Mucosa of descending colon (tissue), 3 donors: ENCODE measurements at places on chromosomes 3 and 15. TPM values are rescaled to one million over a fixed set of nuclear protein-coding genes. Genes with fewer than 3 reads are reported as not detected.

The GCNT3 gene
- total RNA-seq, result 506 TPM

The SCG5 gene
- total RNA-seq, result 4.2 TPM

The REC114 gene
- total RNA-seq, result not detected

The ARL14 gene
- total RNA-seq, result 40.4 TPM

The SCAANT1 gene
- total RNA-seq, result not detected

The LRRC34 gene
- total RNA-seq, result 0.49 TPM

The OR4M2 gene
- not detected for total RNA-seq

The ZDHHC23 gene
- 36.1 TPM for total RNA-seq

The C3orf62 gene
- 4.5 TPM for total RNA-seq

DNA sequence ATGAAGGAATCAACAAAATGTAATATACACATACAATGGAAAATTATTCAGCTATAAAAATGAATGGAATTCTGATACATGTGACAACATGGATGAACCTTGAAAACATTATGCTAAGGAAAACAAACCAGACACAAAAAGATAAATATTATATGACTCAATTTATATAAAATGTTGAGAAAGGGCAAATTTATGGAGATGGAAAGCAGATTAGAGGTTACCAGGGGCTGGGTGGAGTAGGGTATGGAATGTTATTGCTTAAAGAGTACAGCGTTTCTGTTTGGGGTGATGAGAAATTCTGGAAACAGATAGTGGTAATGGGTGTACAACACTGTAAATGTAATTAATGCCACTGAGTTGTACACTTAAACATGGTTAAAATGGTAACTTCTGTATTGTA, 50.9 kb downstream of the EMC4 start:
- no peak for DNase-seq

- no peak for DNase-seq
Observed at GRCh38 chr3:49362561-49362960, 4.4 kb upstream of the GPX1 start.

DNA sequence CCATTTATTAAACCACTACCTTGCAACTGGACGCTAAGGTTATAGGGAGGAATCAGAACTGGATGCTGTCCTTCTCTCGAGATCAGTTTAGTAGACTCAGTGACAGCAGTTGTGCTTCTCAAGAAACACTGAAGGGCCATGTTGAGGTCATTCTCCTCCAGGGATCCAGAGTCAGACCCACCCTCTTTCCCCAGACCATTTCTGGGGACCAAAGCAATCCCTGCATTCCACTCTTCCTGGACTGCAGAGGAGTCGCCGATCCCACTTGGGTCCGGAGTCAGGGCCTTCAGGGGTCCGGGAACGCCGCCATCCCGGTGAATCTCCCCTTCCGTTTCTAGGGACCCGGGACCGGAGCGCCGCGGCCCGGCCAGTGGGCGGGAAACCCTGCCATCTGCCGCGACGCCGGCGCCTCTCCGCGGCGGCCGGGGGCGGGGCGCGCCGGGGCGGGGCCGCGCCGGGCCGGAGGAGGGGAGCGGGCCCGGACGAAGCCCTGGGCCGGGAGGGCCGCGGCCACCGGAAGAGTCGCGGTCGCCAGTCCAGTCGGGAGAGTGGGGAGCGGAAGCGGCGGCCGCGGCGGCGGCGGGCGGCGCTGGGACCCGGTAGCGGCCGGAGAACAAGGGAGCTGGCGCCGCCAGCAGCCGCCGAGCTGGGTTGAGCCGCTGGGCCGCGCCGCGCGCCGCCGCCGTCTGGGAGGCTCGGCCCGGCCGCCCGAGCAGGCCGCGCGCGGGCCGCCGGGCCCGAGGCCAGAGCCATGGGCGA, at the start of gene DVL3:
Gene DVL3 (plus strand): TSS at position 493 of the 759 bp plus-strand sequence. CDS start 259 bp downstream, at position 752.
- peak; percentile 72 for DNase-seq

DNA sequence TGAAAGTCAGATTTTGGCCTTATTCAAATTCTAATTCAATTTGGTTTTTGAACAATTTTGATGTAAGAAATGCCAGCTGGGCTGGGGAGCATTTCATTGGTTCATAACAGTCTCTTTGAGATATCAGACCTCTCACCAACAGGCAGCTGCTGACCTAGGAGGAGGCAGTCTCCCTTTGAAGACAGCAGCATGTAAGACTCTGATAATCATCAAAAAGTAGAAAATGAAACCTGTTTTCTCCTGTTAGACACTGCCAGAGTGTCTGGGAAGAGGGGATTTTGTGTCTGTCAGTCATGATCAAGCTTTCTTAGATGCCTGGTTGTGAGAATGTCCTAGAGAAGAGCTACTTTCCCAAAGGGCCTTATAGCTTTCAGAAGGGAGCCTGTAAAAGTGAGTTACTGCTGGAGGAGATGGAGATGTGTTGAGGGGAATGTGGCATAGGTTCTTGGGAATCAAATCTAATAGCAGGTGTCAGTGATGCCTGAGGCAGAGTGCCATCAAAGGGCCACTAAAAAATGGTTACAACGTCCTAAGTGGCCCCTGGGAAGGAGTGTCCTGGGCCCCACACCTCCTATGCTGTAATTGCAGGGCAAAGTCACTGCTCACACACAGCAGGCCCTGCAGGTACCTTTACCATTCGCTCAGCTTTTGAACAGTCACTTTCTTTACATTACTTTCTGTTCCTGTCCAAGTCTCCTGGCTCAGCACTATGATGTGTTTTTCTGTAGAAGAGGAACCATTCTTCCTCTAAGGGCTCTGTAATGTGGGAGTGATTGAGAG, 43.1 kb downstream of the FSTL1 start:
- no peak for DNase-seq

DNA sequence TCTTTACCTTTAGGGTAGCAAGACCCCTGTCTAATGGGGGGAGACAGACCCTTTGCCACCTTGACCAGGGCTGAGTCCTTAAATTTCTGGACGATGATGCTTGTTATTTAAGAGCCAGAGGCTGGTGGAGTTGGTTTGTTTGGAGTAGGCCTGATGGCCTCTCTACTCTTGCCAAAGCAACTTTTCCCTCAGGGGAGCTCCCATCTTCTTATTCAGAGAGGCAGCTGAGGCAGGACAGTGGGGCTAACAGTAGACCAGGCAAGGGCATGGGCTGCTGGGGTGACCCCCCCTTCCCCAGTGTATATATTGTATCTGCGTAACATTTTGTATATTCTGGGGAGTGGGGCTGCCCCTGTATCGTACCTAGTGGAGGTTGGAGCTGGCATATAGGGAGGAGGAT, 10.3 kb downstream of the RPS17 start:
- DNase-seq, result no peak

- no peak for DNase-seq
Observed at GRCh38 chr15:48017747-48018146, 103.0 kb upstream of the SLC24A5 start.

DNA sequence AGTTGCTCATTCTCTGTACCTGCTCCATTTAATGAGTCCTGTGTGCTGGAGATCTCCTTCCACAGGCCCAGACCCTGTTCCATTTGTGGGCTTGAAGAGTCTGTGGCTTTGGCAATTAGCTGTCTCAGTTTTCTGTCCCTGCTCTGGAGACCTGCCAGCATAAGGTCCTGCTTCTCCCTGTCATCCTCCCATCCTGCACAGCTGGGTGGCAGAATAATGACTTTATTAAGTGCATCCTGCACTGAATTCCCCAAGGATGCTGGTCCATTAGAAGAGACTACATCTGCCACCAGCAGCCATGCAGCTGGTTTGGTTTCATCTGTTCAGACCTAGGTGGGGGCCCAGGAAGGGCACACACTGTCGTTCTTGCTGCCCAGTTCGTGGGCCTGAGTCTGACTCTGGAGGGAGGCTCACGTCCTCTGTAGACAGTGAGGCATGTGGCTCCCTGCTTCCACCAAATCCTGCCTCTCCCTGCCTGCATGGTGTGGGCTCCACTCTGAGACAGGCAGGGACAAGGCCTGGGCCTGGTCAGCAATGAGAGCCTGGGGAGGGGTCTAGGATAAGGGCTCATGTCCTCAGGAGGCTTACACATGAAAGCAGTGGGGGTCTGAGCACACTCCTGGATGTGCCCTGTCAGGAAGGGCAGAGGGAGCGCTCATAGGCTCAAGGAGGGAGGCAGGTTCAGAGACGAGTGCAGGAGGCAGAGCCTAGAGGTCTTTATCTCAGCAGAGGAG, 78.4 kb upstream of the PRR23E start:
- no peak for DNase-seq

DNA sequence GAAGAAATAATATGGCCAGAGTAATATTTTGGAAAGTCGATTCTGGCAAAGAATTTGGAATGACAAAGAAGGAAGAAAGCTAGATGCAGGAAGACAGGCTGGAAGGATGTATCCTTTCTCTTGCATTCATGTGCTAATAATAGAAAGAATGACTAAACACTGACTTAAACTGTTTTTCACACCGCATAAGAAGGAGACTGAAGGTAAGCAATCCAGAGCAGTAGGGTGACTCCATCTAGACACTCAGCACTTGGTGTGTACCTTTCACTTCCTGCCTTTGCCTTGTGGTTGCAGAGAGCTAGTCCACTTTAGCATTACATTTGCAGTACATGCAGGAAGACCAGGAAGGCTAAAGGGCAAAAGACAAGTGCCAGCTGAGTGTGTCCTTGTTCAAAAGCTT, 234.6 kb downstream of the RBMS3 start:
- no peak for DNase-seq

DNA sequence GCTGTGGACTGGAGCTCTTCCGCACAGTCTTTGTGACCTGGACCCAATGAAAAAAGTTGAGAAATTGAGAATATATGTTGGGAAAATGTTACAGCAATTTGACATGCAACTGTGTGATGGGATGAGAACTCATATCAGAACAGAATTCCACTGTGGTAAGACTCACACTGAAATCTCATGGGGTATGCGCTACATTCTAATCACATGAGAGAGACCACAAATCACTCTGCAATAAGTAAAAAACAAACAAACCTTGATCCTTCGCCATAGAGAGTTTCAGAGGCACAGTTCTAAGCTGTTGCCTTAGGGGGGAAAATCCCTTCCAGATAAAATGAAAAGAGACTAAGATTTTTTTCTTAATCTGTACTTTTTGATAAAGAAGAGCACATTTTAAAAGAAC, 37.3 kb downstream of the LMCD1 start:
- DNase-seq, result no peak

GRCh38 chr15:87707566-87708130, 548.9 kb downstream of the NTRK3 start:
- no peak for DNase-seq

DNA sequence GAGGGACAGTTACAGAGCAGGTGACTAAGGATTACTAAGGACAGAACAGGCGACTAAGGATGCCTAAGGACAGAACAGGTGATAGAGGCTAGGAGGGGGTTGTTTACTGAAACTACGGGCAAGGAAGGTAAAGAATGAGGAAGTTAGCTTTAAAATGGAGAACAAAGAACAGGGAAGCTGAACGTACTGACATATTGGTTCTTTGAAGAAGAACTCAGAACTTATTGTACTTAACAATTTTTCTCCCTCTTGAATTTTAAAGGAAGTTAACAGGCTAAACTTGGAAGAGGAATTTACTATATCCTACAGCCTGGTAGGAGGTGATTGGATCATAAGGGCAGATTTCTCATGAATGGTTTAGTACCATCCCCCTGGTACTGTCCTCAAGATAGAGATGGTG, 290.2 kb downstream of the SHQ1 start:
- no peak for DNase-seq

DNA sequence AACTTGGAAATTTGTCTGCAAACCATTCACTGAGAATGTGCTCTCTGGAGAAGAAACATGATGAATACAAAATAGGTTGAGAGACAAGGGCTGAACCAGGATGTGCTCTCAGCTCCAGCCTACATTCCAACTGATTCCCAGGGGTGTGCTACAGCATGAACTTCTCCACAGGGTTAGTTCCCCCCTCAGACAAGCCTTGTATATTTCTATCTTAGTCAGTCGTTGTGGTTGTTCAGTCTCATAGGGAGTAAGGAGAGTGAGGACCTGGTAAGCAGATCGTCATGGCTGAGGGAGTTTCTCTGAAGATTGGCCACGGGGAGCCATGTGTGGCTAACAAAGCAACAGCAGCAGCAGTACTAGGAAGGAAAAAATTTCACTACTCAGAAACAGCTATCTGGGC, 919.7 kb upstream of the CADM2 start:
- no peak for DNase-seq

DNA sequence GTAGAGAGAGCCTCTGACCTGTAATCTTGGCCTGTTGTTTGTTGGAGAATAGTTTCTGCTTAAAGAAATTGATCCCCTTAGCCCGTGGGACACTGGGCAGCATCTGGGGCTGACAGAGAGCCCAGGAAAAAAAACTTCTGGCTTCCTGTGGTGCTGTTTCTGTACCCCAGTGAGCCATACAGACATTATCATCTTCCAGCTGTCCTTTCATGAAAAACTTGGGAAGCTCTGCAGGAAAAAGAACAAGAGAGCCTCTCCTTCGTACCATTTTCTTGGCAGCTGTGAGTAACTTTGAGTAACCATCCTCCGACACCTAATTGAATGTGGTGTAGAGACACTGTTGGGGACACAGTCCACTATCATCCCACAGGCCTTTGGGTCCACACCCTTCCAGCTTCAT, 333.0 kb downstream of the SHQ1 start:
- DNase-seq, result no peak

DNA sequence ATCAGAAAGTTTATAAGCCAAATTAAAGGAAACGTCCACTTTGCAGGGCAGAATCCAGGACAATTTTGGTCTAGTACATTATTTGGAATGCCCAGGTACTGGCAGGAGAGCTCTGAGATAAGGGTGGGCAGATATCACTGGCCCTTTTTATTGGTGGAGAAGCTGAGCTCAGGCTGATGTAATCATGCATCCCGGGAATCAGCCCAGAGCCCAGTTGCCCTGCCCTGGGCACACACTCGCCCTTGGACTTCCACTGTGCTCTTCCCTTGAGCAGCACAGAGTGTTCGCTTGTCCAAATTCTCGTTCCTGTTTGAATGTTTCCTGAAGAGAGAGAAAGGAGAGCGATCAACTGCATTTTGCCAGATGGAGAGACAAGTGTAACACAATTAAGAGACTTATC, 3.7 kb downstream of the AQP9 start:
- no peak for DNase-seq

GRCh38 chr15:40006003-40006402, 33.0 kb downstream of the SRP14 start:
- no peak for DNase-seq

GRCh38 chr3:155594526-155595187, 150.2 kb downstream of the PLCH1 start:
- no peak for DNase-seq

- DNase-seq, result no peak
Observed at GRCh38 chr3:83523470-83524073, 1435.2 kb upstream of the CADM2 start.

GRCh38 chr15:53589520-53590057, 169.9 kb downstream of the WDR72 start:
- no peak for DNase-seq

GRCh38 chr3:100256731-100257151, 4.1 kb upstream of the TBC1D23 start:
- no peak for DNase-seq

- DNase-seq, result no peak
Observed at GRCh38 chr3:194446172-194446571, 40.6 kb downstream of the ATP13A3 start.

- DNase-seq, result no peak
Observed at GRCh38 chr15:81297147-81297572, 26.8 kb downstream of the STARD5 start.

GRCh38 chr3:48268381-48268935, 27.6 kb downstream of the ZNF589 start:
- DNase-seq, result peak; percentile 86

- DNase-seq, result no peak
Observed at GRCh38 chr3:47380026-47380600, 708 bp upstream of the PTPN23 start.
